RWPE2 (cell line): ENCODE measurements at places on chromosomes 4 and X.

DNA sequence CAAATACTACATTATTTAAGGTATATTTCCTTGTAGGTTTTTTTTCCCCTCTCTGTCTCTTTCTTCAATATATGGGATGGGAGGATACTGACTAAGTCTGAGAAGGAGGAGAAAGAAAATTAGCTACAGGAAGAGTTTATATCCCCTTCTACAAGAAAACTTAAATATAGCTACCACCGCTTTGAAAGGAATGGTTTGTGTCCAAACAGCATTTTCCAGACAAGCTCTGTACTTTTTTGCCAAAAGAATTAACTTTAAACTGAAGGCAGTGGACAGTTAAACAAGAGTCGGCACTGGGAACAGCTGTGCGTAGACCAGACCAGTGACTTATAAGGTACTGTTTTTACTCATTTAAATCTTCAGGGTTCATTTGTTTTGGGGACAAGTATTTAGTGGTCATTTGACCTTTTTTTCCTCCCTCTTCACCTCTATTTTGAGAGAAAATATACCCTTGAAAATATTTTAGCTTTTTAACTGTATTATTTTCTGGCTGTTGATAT lies 303.7 kb downstream of the ARHGAP24 start:
- DNase-seq: no peak

DNA sequence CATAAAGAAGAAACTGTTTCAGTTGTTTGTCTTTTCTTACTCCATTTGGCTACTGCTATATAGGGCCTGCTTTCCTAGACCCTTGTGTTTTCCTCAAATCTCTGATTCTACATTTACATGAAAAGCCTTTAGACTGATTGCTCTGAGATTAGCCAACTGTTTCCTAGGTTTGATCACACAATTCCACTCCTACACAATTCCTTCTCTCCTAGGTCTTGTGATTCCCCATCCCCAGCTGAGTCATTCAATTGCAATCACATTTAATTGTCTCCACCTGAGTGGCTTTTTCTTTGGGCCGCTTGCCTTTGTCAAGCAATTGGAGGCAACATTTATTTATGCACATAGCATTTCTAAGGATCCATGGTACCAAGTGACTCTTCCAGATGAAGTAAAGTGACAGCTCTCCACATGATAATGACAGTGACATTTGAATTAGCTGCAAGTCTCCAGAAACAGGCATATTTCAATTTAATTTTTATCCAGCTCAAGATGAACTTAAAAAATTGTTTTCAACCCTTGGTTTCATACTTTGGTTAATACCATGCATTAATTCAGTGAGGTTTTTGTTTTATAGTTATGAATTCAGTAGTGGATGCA lies 35.8 kb downstream of the ATXN3L start:
- no peak for DNase-seq

- no peak for DNase-seq
Measured at GRCh38 chr4:113957956-113958355, 21.5 kb downstream of the ARSJ start.

- no peak for DNase-seq
Measured at GRCh38 chr4:25860586-25861279, 2.1 kb downstream of the SEL1L3 start.

GRCh38 chrX:23826216-23826615 lies 43.2 kb downstream of the SAT1 start:
- DNase-seq: no peak

- DNase-seq: no peak
Measured at GRCh38 chr4:73816814-73817213, 19.7 kb upstream of the CXCL6 start.
